Left colon (tissue), 2 donors: ENCODE measurements at places on chromosomes 4 and X. TPM values are rescaled to one million over a fixed set of nuclear protein-coding genes. Genes with fewer than 3 reads are reported as not detected.

Gene TLR7
- 0.27 TPM for total RNA-seq

Gene ZIC3
- not detected for total RNA-seq

Gene DCX
- 0.14 TPM for total RNA-seq

Gene CD38
- total RNA-seq = 5.7 TPM

GRCh38 chrX:10893366-10893765, 217.8 kb upstream of the HCCS start:
- no peak for DNase-seq

DNA sequence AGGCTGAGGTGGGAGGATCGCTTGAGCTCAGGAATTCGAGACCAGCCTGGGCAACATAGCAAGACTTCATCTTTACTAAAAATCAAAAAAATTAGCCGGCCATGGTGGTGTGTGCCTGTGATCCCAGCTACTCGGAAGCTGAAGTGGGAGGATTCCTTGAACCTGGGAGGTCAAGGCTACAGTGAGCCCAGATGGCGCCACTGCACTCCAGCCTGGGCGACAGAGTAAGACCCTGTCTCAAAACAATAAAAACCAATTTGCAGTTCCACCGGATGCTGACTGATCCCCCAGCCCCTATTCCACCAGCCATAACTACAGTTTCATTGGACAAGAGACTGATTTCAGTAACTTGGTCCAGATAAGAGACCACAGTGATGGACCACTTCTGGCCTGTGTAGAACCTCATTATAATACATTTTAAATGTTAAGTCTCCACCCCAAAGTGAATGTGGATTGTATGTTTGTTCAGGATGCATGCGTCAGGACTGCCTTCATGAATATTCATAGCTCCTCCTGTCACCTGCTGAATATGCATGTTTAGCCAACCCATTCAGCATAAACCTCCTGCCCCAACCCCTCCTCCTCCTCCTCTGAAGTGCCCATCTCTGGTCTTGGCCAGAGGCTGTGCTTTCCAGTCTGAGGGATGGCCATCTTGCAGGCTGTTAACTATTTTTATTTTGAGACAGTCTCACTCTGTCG, 2.3 kb upstream of the SLBP start:
- DNase-seq = no peak

GRCh38 chr4:153824501-153824900, 35.6 kb upstream of the SFRP2 start:
- no peak for DNase-seq

DNA sequence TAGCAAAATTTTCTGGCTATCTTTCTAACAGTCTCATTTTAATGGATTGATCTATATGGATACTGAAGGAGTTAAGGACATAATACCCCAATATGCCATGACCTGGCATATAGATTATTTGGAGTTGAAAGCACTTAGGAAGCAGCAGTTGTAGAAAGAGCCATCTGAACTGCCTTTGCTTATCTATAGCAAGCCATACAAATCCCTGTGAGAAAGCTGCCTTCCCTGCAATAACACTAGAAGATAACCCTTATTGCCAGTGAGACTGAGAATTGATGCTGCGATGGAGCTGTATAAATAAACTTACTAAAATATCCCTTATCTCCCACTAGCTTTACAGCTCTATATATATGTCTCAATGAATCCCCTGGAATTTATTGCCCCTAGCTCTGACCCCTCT, 346.3 kb downstream of the TECRL start:
- DNase-seq = no peak

Gene TNMD
- 1.1 TPM for total RNA-seq

Gene DNAAF6
- total RNA-seq = not detected

GRCh38 chr4:92035666-92036065, 268.1 kb upstream of the GRID2 start:
- DNase-seq = no peak

GRCh38 chr4:115323106-115323707, 209.8 kb upstream of the NDST4 start:
- no peak for DNase-seq

Gene CT45A3
- not detected for total RNA-seq

GRCh38 chr4:26321373-26322221, 783 bp downstream of the RBPJ start:
- peak; percentile 39 for DNase-seq

- DNase-seq = no peak
Measured at GRCh38 chrX:51568586-51568985, 50.1 kb downstream of the CENPVL3 start.

GRCh38 chrX:3159995-3160720, 118.9 kb downstream of the ARSF start:
- DNase-seq = no peak

Gene QRFPR
- not detected for total RNA-seq

DNA sequence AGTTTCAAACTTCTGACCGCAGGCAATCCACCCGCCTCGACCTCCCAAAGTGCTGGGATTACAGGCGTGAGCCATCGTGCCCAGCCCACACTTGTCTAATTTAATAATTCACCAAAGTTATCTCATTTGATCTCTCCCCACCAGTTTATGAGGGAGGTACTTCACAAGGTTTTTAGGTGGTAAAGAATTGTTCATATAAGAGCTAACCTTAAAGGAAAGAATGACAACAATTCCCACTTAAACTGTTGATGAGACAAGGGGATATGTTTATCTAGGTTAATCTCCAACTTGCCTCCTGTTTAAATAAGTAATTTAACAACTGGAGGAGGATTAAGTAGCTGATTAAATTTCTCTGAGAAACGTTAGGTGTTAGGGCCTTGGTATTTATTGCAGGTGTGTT, 117.6 kb upstream of the CBLL2 start:
- DNase-seq = no peak

GRCh38 chr4:124279741-124280140, 432.8 kb downstream of the ANKRD50 start:
- DNase-seq = no peak

DNA sequence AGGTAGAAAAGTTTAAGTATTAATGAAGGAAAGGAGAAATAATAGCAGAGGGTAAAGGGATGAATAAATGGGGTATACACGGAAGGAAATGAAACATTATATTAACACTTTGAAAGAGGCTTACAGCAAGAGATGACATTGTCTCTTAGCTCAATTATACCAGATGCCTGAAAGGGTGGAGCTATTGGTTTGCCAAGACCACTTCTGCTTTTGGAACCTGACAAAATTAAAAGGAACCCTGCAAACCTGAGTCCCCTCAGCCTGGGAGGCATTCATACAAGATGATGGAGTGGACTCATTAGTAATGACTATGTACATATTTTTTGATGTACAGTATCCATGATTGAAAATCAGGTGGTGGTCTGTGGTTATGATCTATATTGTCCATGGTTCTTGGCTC, 45.1 kb upstream of the HPF1 start:
- DNase-seq = no peak

DNA sequence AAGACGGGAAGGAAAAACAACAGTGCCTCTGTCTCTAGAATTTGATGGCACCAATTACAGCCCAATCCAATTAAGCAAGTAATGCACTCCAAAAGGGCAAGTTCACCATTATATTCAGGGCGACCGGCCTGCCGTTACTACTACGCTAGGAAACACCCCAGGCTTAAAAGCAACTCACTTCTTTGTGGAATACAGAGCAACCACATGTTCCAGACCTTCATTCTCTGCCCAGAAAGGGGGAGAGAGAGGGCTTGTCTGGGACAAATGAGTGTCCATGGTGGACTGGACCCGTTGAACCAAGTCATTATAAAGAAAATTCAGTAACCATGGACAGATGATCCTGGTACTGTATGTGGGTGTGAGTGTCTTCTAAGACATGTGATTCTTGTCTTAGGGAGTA, 1.6 kb downstream of the KDR start:
- DNase-seq = no peak

- no peak for DNase-seq
Measured at GRCh38 chrX:108557580-108557979, 117.9 kb downstream of the COL4A5 start.

Gene CXorf49
- total RNA-seq = not detected

Gene TEX11
- 1.0 TPM for total RNA-seq

DNA sequence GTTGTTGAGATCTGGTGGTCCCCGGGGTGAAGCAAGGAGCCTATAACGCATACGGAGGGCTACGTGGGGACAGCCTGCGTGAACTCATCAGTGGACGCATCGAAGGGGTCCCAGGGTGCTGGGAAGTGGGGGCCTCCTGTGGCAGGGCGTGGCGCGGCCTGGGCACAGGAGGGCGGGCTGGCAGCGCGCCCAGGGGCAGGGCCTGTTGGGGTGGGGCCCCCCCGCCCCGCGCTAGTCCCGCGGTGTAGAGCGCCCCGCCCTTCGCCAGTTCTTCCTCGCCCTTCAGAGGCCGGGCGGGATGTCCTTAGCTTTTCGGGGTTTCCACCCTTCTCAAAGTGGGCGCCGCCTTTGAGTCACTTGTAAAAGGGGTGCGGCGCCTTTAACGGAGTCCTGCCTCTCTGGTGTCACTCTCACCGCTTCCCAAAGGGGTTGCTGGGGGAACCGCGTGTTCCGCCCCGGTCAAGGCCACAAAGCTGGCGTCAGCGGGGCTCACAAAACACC, 632 bp downstream of the PLP2 start:
- peak; percentile 86 for DNase-seq

Gene FBXL5
- 59.2 TPM for total RNA-seq

GRCh38 chr4:163485589-163485988, 8.9 kb upstream of the TMA16 start:
- no peak for DNase-seq

- no peak for DNase-seq
Measured at GRCh38 chr4:156036496-156036895, 82.8 kb upstream of the CTSO start.

- DNase-seq = no peak
Measured at GRCh38 chr4:83010111-83010521, 507 bp downstream of the LIN54 start.

- no peak for DNase-seq
Measured at GRCh38 chr4:134650461-134650860, 448.9 kb upstream of the PABPC4L start.

Gene ZNF595
- total RNA-seq = 13.1 TPM

DNA sequence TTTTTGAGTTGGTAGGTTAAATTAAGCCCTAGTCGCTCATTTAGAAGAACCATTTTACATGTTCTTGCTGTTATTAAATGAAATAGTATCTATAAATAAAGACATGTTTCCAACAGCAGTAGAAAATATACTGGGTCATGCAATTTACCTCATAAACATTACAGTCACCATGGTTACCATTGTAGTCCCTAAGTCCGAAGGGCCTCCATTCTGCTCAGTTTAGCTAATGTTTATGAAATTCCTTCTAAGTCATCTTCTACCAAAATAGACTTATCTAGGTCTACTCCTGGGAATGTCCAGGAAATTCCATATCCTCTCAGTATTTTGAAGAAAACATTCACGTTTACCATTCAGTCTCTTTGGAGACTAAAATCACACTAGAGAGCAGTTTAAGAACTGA, 292.5 kb upstream of the DCAF8L1 start:
- no peak for DNase-seq

Gene DDIT4L
- total RNA-seq = not detected

Gene RRH
- not detected for total RNA-seq

DNA sequence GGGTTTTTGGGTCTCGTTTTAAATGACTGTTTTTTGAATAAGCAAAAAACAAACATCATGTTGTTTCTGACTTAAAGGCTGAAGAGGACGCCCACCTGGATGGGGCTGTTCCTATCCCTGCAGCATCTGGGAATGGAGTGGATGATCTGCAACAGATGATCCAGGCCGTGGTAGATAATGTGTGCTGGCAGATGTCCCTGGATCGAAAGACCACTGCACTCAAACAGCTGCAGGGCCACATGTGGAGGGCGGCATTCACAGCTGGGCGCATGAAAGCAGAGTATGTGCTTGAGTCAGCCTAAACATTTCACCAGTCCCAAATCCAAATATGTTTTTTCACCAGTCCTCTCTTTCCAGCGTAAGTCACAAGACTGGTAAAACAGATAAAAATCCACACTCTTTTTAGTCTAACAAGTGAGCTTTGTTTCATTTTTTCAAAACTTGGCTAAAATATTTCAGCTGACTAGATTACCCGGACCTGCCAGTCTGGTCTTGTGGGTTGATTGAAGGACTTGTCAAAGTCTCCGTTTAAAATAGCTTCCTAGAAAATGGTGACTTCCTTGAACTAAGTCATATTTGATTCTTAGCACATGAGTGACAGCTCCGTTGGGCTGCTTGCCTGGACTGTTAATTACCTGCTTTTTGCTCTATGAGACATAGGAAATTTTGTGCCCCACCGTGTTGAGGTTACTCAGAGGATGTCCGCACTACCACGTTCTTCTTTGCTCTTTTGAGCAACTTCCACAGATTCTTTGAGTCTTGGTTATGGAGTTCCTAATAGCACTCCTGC, 20.8 kb downstream of the ENOPH1 start:
- no peak for DNase-seq

DNA sequence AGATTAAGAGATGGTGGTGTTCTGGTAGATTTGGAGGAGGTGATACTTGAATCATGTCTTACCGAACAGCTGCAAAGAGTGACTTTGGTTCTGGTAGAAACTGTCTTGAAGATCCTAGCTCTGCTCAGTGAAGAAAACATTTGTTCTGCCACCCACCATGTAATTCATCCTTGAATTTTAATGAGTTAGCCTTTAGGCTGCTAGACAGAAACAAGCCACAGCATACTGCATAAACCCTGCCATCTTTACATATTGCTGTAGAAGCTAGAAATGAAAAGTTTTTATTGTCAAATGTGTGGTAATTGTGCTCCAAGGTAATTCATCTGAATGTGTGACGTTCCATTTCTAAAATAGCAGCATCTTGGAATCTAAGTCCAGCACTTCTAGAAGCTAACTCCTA, 161.0 kb upstream of the RAPGEF2 start:
- DNase-seq = no peak

Gene GPM6B
- total RNA-seq = 1.9 TPM

DNA sequence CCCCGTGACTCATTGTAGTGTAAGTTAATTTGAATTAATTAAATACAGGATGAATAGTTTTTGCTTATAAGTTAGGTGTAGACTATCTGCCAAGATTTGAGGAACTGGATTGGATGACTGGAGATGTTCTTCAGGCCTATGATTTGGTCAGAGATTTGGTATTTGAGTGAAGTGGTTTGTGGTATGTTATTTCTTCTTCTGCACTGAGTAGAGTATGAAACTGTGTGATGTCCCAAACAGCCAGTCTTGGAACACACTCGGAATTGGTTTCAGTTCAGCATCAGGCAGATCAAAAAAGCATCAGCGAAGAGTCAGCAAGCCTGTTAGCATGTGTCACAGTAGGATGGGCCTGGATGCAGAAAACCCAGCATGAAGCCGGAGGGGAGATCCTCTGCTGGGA, 294.1 kb downstream of the ARHGAP10 start:
- DNase-seq = no peak

DNA sequence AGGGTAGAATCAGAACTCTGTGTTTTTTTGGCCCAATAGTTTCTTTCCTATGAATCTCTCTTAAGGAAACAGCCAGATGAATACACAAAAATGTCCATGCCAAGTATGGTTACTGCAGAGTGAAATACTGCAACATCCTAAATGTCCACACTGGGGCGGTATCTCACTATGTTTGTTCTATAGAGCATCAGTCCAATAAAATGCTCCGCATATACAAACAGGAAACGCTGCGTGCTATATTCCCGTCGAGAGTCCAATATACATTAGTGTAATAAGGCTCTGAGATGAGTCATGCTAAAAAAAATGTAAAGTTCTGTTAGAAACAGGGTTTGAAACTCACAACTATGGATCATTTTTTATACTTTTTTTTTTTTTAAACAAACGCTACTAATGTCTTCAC, 72.9 kb upstream of the ENOX2 start:
- DNase-seq = no peak
